Epithelial cell of prostate (primary cell): ENCODE measurements at places on chromosomes 16 and 17.

DNA sequence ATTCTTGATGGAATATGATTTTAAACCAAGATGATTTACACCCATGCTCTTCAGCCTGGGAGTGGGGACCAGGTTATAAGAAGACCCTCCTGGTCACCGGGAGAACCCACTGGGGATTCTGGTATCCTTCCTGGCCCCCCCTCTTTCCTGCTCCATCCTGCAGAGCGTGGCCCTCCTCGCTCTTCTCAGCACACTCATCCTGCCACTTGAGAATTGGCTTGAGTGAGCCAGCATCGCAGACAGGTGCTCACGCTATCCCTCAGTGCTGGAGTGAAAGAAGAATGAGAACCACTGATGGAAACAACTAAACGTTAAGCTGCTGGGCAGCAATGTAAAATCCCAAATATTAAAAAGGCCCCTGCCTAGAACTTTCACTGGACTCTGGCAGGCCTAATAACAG is 98.0 kb downstream of the CYTH1 start:
- no peak for DNase-seq

- DNase-seq: no peak
These were observed 22.6 kb downstream of the LRRC36 start for GRCh38 chr16:67349172-67349571.

- DNase-seq: no peak
These were observed 472.7 kb downstream of the KCNJ2 start for GRCh38 chr17:70642059-70642458.

DNA sequence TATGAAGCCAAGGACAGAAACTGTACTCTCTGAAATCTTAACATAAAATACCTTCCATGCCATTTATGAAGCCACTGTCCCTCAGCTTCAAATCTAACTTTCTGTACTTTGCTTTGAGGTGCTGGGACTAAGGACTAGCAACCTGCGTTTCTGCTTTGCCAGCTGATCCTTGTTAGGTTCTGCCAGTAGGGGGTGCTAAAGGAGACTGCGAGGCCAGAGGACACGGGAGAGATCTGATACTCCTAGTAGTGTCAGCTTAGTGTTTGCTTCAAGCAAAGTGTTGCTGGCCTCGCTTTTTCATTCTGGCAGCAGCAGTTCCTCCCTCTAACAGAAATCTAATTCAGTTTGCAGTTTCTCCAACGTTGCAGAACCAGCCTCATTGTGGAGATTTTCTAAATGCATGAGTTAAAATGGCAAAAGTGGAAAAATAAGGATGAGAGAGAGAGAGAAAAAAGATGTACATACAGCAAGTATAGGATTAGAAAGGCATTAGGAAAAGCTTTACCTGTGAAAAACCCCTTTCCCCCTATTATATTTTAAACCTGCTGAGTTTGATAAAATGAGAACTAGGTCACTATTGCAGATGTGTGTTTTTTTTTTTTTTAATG is 297.5 kb downstream of the CA10 start:
- DNase-seq: no peak
